ENCODE measurements at places on chromosomes 11 and 22.

- DNase-seq, result no peak
Observed at GRCh38 chr11:35166369-35167360, 27.7 kb downstream of the CD44 start.

DNA sequence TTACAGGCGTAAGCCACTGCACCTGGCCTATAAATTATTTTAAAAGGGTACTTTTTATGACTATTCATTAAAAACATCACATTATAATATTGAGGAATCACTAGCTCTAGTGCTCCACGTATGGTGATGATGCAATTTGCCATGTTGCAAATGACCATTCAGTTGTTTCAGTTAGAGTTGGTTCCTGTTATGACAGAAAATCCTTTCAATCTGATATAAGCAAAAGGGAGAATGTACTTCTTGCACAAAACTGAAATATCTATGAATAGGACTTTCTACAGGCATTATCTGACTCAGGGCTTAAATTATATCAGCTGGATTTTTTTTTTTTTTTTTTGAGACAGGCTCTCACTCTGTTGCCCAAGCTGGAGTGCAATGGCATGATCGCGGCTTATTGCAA lies 45.6 kb upstream of the RRM1 start:
- no peak for DNase-seq

- no peak for DNase-seq
Observed at GRCh38 chr11:12822392-12823022, 148.3 kb downstream of the TEAD1 start.

- DNase-seq, result no peak
Observed at GRCh38 chr22:42217019-42217751, 53.3 kb downstream of the TCF20 start.

- DNase-seq, result no peak
Observed at GRCh38 chr11:126343051-126343450, 12.4 kb upstream of the ST3GAL4 start.

GRCh38 chr11:86119077-86119476 lies 50.2 kb upstream of the PICALM start:
- DNase-seq, result no peak

DNA sequence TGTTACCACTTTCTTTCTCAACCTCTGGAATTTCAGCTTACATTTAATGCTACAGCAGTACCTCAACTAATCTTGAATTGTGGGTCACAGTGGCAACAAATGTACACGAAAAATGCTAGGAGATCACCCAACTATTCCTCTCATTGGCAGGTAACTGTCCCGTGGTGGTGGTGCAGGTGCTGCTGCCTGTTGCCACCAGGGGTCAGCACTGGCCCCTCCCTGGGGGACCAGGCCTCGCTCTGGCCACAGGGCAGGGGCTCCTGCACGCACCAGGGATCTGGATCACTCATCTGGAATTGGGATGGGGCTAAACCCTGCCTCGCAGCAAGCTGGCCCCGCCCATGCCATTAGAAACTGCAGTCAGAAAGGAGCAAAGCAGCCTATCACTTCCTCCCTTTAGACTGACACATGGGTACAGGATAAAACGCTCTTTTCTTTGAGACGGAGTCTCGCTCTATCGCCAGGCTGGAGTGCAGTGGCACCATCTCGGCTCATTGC lies 6.9 kb upstream of the POLDIP3 start:
- DNase-seq, result no peak

DNA sequence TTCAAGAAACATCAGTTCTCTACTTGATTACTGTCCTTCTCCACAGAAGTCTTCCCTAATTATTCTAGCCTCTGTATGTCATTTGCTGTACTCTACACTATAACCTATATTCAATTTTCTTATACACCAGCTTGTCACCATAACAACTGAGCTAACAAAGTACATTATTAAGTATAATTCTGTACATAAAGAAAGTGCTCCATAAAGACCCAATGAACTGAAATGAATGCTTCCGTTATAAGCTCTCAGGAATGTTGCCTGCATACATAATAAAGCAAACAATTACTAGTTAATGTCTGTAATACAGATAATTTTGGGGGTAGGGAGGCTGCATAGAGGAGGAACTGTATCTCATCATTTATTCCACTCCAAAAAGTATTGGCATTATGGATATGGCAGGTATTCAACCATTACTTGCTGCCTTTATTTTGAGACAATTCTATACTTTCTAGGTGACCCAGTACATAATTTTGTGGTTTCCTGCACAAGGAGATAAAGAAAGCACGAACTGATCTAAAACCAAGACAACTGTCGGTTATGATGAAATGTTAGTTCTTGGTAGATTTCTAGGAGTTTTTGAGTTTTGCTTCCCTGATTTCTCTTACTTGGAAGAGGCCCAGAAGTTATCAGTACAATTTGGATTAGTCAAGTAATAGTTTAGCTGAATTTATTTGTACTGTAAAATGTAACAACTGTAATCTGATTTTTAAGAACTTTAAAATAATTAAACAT lies 202.5 kb downstream of the SBF2 start:
- no peak for DNase-seq

DNA sequence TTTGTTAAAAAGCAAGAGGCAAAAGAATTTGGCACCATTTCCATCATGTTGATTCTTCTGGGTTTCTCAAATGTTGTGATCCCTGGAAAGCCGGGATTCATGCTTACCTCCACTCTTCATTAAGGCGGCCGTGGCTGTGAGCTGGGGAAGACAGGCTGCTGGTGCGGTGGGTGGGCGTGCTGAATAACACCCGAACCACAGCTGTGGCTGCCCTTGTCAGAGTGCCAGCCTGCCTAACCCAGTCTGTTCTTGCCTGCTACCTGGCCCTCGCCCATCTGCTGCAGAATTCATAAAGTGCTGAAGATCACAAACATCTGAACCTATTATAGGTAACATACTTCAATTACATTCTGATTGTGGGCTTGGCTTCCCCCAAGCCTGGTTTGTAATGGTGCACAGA lies 95.8 kb upstream of the RCN1 start:
- no peak for DNase-seq

DNA sequence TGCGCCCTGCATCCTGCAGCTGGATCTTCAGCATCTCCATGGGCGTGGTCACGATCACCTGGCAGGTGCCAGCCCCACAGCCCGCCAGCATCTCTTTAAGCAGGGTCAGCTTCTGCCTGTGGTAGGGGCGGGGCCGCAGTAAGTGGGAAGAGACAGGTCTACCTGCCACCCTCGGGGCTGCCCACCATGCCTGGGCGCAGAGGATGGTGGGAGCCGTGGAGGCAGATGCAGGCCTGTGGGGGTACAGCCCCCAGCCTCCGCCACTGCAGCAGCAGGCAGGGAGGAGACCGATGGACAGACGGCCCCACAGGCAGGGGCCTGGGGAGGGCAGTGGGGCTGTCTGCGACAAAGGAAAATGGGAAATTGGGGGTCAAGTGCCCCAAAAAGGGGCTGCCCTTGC lies 3.0 kb upstream of the CEND1 start:
- DNase-seq, result no peak

DNA sequence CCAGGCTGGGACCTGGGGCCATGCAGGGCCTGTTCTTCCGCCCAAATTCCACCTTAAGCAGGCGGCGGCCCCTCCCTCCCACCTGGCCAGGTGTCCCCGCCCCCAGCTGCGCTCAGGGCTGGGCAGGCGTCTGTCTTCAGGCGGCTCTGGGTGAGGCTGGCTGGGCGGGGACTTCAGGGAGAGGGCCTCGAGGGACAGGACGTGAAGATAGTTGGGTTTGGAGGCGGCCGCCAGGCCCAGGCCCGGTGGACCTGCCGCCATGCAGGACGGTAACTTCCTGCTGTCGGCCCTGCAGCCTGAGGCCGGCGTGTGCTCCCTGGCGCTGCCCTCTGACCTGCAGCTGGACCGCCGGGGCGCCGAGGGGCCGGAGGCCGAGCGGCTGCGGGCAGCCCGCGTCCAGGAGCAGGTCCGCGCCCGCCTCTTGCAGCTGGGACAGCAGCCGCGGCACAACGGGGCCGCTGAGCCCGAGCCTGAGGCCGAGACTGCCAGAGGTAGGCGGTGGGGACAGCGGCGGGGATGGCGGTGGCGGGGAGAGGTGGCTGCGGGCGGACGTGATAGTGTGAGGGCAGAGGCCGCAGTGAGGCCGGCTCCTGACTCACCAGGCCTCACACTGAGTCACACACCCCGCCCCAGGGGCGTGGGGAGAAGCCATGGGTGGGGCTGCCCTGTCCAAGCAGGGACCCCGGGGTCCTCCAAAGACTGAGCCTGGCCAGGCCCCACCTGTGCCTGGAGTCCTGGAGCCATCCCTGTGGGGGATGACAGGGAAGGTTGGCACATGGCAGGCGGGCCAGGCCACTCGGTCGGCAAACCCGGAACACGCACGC lies at the start of gene PKP3:
TSS of gene PKP3 (plus strand) at position 176 of the 824 bp plus-strand sequence. CDS start at position 260, 84 bp downstream.
- DNase-seq, result no peak

GRCh38 chr22:46086577-46087335 lies 63.6 kb upstream of the PPARA start:
- no peak for DNase-seq
